Karpas-422 (cell line): ENCODE measurements at places on chromosomes 12 and 14. TPM values are rescaled to one million over a fixed set of nuclear protein-coding genes. Genes with fewer than 3 reads are reported as not detected.

DNA sequence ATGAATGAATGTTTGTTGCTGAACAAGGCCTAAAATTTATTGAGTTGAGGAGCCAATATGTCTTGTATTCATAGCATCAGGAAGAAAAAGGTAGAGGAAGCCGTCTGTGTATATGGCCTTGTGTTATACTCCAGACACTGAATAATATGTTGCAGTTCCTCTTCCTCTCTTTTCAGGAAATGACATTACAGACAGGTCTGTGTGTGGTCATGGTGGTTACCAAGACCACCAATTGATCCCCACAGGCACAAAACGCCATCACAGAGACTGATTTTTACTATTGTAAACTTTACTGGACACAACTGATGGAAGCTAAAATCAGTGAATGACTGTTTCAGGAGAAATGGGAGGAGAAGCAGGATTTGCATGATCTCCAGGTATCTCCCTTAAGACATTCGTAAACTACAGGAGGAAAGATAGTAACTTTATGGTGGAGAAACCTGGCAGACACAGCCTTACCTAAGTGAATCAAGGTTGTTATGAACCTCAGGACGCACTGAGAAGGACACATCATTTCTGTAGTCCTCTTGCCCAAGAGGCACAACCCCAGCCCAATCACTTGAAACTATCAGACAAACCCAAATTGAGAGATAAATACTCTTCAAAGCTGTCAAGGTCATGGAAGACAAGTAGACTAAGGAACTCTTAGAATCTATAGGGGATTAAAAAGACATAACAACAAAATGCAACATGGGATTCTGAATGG is 334.1 kb upstream of the RGS6 start:
- no peak for DNase-seq

GRCh38 chr14:89564989-89565388 is 148.0 kb upstream of the FOXN3 start:
- no peak for DNase-seq

The SLC7A8 gene
- 0.79 TPM in 1 of 2 replicates, not detected in the other for total RNA-seq

The AQP2 gene
- total RNA-seq = 0.07 and 0.63 TPM in 2 replicates

The MORN3 gene
- 0.25 and 1.6 TPM in 2 replicates for total RNA-seq
